ENCODE measurements at places on chromosomes 2 and 18.

DNA sequence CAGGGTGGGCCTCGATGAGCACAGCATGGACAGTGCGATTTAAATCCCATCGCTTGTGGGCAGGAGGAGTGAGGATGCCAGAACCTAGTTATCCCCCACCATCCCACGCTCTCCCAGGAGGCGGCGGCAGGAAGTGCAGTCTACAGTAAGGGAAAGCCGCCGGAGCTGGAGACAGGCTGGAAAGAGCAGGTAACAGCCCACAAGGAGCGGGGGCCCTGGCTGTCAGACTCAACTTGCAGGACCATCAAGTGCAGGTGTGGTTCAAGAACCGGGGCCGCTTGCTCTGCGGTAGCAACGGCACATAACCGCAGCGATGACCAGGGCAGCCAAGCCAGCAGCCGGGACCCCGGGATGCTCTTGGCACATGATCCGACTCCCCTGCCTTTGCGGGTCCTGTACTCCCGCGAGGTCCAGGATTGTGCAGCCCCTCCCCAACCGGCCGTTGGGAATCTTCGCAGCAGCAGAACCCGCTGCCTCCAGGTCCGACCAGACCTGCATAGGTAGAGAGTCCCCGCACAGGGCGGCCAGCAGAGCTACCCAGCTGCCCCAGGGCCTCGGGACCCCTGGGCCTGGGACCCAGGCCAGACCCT, 82.1 kb downstream of the BIN1 start:
- DNase-seq: no peak

DNA sequence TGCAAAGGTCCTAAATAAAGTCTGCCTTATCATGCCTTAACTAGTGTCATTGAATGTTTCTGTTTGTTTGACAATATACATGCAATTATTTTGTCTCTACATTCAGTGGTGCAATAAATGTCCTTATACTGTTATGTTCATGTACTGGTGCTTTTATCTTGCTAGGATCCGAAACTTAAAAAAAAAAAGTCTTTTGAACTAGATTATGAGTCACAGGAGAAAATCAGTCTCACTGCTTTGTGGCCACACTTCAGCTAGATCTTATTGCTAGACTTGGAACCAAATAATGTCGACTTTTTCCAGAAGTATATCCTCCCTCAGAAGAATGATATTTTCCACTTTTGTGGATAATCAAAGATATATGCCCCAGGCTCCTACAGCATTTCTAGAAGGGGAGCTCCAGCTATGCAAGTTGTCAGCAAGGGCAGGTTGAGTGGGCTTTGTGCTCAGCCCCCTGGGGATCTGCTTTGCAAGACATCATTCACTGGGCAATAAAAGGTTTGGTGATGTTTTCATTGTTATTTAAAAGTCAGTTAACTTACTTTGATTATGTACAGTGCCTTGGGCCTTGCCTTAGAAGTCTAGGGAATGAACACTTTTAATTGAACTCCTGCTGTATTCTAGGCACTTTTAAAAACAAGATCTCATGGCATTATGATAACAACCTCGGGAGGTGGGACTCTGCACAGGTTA, 157.1 kb upstream of the LRRTM1 start:
- DNase-seq: no peak

DNA sequence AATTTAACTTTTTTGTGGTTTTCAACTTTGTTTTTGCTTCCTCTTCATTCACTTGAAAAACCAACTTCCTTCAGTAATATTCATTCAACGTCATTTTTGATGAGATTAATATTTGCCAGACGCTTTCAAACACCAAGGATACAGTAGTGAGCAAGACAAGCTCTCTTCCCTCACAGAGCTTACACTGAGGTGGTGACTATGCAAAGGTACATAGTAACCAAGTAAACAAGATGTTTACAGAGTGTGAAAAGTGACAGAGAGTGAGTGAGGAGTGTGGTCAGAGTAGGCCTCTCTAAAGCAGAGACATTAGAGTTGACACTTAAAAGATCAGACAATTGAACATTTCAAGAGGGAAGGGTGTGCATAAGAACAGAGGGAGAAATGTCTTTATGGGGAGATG, 155.5 kb downstream of the TMEM247 start:
- DNase-seq: no peak

- DNase-seq: peak; percentile 42
Measured at GRCh38 chr2:27955384-27956161, 65.0 kb downstream of the BABAM2 start.

DNA sequence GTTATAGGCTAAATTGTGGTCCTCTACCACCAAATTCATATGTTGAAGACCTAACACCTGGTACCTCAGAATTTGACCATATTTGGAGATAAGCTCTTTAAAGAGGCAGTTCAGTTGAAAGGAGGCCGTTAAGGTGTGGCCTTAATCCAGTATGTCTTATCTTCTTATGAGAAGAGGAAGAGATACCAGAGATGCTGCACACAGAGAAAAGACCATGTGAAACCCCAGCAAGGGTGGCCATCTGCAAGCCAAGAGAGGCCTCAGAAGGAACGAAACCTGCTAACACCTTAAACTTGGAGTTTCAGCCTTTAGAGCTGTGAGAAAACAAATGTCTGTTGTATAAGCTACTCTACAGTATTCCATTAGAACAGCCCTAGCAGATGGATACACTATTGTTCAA, 528.1 kb upstream of the DCC start:
- no peak for DNase-seq

GRCh38 chr2:55063713-55064323, 13.6 kb upstream of the RTN4 start:
- no peak for DNase-seq

DNA sequence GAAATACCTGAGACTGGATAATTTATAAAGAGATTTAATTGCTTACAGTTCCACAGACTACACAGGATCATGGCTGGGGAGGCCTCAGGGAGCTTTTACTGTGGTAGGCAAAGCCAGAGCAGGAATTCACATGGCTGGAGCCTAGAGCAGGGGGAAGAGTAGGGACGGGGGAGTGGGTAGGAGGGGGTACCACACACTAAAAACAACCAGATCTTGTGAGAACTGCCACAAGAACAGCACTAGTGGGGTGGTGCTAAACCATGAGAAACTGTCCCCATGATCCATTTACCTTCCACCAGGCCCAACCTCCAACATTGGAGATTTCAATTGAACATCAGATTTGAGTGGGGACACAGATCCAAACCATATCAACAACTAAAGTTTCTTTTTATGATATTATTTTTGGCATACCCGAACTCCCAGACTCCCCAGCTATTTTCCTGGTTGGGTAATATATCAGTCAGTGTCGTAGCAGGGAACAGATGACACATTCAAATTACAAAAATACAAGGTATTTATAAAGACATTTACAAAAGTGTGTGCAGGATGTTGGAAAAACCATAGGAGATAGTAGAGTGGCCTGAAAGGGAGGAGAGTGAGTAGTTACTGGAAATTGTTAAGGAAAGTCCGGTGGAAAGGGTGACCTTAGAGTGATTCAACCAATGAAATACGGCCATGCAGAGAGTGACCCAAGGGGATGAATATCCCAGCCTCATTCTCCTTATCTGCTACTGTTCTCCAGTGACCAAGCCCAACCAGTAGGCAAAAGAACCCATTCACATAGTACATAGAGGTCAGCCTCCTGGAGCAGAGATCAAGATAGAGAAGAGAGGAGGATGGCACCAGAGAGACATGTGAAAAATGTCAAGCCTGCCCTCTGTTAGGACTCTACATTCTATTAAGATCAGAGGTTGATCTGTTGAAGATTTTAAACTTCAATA, 8.8 kb downstream of the RPL37A start:
- DNase-seq: no peak

Data from T-helper 1 cell (primary cell).